ENCODE measurements at places on chromosomes 4 and X.

- DNase-seq, result no peak
Measured at GRCh38 chrX:135944486-135944885, 29.3 kb downstream of the MMGT1 start.

DNA sequence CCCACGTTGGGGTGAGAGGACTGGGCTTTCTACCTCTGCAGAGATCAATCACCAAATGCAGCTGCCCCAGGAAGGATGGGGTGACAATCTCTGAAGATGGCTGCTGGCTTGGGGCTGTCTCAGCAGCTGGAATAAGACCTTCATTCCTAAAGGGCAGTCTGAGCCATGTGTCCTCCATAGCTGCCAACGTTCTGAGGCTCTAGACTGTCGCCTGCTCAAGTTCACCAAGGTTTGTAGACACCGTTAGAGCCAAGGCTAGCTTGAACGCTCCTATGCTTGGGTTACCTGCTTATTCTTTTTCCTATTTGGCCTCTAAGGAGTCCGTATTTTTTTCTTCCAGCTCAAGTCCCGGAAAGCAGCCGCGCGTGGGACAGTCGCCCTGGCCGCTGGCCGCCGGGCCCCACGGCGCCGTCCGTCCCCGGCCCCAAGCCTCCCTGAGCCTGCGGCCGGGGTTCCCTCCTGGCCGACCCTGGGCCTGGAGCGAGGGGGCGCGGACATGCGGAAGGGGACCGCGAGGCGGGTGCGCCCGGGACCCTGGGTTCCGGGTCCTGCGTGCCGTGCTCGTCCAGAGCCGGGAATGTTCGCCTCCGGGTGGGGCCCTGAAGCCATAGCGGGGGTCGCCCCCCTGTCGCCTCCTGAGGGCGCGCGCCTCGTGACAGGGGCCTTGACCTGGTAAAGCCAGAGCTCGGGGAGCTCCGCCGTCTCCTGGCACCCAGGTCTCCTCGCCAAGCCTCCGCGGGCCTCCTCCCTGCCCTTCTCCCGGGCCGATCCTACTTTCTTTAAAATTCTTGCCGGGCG is 23.3 kb downstream of the MRFAP1 start:
- DNase-seq, result no peak

DNA sequence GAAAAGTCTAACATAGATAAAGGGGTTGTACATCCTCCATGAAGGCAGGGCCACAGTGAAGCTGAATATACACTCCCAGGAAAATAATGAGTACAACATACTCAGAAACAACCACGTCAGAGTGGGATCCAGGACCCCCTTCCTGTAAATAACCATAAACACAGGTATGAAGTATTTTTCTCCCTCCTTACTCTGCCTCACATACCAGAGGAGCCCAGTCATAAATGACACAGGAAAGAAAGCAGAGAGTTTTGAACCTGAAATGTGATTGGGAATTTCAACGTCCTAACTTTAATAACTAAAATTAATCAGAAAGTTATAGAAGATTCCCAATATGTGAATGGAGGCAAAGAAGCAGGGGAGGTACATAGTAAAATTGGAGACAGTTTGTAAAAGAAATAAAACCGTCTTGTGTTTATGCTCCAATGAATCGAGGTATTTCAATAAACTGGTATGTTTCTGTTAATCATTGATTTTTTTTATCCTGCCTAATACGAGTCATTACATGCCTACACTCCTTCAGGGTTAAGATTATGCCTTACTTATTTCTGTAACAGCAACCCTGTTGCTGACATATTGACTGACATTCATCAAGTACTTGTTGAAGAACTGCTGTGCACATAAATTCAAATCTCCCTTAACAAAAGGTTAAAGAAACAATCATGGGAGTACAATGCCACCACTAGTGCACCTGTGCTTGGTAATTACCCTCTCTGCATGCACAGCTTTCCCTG is 431.3 kb downstream of the KCNIP4 start:
- no peak for DNase-seq

GRCh38 chr4:92261256-92261655 is 42.5 kb upstream of the GRID2 start:
- DNase-seq, result no peak

- no peak for DNase-seq
Measured at GRCh38 chrX:48942895-48943294, 14.5 kb downstream of the OTUD5 start.

DNA sequence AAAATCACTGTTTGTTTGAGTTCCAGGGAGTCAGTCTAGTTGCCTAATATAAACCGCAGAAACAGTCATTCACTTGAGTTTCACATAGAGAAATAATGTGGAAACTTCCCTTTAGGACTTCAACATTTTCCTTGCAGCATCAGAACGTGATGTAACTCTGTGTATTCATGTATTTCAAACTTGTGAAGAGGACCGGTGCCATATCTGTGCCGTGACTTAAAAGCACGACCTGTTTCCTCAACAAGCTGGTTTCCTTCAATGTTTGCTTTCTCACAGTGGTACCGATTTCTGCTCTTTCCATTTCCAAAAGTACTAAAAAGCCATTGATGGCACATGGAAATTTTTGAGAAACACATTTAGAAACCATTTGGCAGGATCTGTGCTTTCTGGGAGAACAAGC is 166.6 kb upstream of the RAPGEF2 start:
- no peak for DNase-seq

GRCh38 chr4:141294306-141294705 is 73.6 kb downstream of the ZNF330 start:
- DNase-seq, result no peak

- DNase-seq, result no peak
Measured at GRCh38 chr4:109334129-109335105, 32.0 kb upstream of the COL25A1 start.

- DNase-seq, result no peak
Measured at GRCh38 chrX:20231598-20231997, 35.1 kb downstream of the RPS6KA3 start.

- DNase-seq, result no peak
Measured at GRCh38 chrX:130909469-130910136, 6.6 kb upstream of the ENOX2 start.

GRCh38 chr4:65954416-65954815 is 284.1 kb upstream of the EPHA5 start:
- DNase-seq, result no peak

- no peak for DNase-seq
Measured at GRCh38 chr4:85187106-85187505, 220.6 kb upstream of the WDFY3 start.

GRCh38 chr4:125231661-125232060 is 83.1 kb upstream of the FAT4 start:
- no peak for DNase-seq

DNA sequence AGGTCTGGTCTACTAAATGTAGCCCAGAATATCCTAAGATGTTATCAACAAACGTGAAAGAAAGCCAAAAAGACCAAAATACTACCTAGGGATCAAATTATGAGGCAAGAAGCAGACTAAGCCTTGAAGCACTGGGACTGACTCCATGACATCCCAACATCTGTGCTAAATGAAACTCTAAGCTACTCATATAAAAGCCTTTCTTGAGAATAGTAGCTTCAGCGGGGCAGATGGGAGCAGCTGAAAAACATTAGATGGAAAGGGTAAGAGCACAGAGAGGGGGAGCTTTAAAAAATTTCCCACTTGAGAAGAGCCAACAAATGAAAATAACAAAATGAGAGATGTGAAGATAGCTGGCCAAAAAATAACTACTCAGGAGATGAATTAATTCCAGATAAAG is 81.7 kb downstream of the MAD2L1 start:
- no peak for DNase-seq

DNA sequence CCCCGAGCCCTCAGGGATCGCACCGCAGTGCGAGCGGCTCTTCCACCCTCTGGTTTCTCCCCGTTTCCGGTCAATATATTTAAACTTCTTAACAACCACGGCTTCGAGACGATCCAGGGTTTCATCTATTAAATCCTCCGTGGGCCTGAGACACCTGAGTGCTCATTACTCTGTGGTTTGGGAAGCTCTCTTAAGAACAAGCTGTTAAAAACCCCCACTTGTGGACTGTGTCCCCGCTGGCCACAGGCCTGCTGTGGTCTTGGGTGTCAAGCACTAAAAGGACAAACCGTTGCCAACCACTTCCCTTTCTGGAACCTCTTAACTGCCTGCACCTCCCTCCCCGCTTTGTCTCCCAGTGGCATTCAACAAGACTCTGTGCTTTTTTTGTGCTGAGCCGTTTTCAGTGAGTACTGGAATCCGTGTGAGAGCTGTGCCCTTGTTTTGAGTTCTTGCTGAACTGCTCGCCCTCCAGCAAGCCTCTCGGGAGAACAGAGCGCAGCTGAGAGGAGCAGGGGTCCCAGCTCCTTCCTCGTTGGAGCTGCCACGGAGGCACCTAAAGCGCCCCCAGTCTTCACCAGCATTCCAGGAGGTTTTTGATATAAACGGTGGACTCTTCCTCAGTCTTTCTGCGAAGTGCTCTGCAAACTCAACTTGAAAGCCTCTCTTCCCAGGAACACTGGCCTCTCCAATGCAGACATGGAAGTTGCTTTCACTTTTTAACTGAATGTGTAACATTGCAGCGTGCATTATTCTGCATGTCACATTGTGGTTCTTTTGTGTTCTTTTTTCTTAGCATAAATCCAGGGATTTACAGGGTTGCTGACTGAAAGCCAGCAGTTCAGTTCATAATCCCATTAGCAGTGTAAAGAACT is 691 bp upstream of the IGFBP7 start:
- DNase-seq, result no peak

- DNase-seq, result no peak
Measured at GRCh38 chr4:136390824-136391223, 1141.5 kb downstream of the PCDH18 start.

GRCh38 chrX:47143894-47144625 is 442 bp downstream of the NDUFB11 start:
- DNase-seq, result peak; percentile 47

DNA sequence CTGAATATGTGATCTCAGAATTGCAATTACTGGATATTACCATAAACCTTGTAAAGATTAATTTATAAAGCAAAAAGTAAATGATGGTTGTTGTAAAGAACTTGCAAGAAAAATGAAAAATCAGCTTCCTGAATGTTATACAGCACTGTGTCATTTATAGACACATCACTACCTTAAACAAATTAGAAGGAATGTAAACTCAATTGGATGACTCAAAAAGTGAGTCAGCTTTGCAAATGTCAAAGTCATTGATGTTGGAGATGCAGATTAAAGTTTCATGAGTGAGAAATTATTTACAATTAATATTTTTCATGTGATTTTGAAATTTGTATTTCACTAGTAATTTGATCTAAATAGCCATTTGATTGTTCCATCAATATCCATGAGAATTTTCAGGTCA is 193.2 kb downstream of the RAPGEF2 start:
- DNase-seq, result no peak

DNA sequence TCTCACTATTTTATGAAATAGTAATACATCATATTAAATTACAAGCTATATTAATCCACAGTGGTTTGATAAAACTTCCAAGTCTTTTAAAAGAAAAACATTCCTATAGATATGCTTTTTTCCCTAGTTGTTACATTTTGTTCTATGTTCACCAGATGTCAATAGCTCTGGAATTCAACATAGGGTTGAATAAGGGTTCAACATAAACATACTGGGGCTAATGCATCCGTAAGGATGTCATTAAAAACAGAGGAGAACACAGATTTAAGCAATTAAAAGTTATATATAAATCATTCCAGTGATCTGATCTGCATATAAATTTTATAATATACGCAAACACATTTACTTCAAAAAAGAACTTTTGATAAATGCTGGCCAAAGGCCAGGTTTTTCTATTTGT is 32.5 kb downstream of the SULT1B1 start:
- no peak for DNase-seq

- no peak for DNase-seq
Measured at GRCh38 chr4:105182211-105182610, 35.5 kb downstream of the TET2 start.

DNA sequence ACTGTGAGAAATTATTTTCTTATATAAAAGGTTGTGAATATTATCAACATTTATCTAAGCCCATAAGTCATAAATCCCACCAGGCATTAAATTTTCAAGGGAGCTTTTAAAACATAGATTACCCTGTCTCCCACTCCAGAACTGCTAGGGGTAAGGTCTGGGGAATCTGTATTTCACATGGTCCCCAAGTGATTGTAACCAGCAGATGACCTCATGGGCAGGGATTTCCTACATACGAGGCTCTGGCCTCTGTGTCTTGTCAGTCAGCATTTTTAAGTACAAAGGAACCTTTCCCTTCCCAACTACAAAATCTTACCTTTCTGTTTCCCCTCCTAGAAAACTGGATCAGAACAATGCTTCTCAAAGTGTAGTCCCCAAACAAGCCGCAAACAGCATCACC is 188.6 kb downstream of the TSPAN5 start:
- no peak for DNase-seq

DNA sequence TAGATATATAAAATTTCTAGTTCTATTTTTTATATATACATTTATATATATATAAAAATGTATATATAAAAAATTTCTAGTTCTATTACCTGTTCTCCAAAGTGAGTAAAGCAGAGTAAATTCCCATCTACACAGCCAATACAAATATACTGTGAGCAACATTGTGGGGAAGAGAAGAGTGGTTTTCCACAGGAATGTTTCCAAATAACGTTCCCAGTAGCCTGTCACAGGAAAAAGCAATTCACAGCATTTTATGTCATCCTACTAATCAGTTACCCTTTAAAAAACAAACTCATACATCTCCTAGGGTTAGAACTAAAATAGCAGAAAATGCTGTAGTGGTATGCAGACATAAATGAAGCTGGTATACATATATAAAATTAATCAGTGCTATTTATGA is 44.5 kb downstream of the AASDH start:
- DNase-seq, result no peak

- no peak for DNase-seq
Measured at GRCh38 chr4:147847751-147848590, 116.1 kb downstream of the ARHGAP10 start.

DNA sequence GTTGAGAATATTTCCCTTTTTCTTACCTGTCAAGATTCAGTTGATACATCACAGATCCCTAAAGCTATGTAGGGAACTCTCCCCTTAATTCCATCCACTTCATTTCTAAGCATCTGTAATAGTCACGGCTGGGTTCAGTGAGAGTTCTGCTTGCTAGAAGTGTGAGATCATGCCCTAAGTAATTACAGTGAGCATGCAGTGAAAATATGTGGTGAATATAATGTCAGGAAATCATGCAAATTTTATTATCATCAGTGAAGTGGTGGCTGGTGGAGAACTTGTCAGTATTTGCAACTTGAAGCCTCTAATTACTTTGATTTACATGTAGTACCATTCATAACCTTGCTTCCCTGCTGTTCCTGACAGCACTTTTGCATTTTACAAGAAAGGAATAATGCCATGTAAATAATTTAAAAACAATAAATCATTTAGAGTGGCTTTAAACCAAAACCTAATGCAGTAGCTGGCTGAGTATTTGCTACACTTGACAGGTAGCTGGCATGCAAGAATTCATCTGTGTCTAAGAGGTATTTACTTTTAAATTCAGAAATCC is 28.3 kb upstream of the CFAP299 start:
- DNase-seq, result no peak

- DNase-seq, result no peak
Measured at GRCh38 chr4:23999714-24000469, 110.0 kb upstream of the PPARGC1A start.

- no peak for DNase-seq
Measured at GRCh38 chr4:101780284-101780683, 10.2 kb upstream of the BANK1 start.

Measured in stimulated activated naive CD4-positive, alpha-beta T cell treated with Interleukin-2 at 50 U/mL for 16 hours (primary cell).